T follicular helper cell (primary cell): ENCODE measurements at places on chromosomes 5 and 9.

DNA sequence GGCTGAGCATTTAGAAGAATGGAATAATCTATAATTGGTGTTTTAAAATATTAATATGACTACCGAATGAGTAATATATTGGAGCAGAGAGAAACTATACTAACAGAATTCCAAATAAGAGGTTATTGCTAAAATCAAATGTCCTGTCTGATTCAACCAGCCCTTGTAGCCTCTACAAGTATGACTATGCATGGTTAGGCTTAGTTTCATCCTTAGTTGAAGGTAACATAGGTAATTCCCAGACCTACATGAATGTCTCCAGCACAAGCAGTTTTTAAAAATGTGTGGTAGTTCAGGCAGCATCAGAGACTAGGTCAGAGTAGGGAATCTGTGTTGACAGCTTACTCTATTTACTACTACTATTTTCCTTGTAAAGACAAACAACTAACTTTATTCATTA is 51.7 kb upstream of the SLC27A6 start:
- DNase-seq = no peak

DNA sequence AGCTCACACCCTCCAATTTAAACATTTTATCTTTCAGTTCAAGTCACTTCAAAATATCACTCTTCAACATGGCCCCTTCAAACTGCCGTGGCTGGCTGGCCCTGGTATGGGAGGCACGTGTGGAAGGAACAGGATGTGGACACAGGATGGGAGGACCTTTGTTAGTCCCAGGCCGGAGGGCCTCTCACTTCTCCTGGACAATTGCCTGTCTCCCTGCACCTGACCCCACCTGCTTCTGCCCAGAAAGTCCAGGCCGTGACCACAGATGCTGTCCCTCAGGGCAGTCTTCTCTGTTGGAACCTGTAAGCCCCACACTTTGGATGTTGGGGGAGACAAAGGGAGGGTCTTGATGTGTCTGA is 19.4 kb downstream of the AMBP start:
- no peak for DNase-seq

GRCh38 chr5:19235101-19235584 is 752.9 kb downstream of the CDH18 start:
- no peak for DNase-seq

- DNase-seq = no peak
Observed at GRCh38 chr9:86602715-86603114, 248.5 kb upstream of the TUT7 start.

DNA sequence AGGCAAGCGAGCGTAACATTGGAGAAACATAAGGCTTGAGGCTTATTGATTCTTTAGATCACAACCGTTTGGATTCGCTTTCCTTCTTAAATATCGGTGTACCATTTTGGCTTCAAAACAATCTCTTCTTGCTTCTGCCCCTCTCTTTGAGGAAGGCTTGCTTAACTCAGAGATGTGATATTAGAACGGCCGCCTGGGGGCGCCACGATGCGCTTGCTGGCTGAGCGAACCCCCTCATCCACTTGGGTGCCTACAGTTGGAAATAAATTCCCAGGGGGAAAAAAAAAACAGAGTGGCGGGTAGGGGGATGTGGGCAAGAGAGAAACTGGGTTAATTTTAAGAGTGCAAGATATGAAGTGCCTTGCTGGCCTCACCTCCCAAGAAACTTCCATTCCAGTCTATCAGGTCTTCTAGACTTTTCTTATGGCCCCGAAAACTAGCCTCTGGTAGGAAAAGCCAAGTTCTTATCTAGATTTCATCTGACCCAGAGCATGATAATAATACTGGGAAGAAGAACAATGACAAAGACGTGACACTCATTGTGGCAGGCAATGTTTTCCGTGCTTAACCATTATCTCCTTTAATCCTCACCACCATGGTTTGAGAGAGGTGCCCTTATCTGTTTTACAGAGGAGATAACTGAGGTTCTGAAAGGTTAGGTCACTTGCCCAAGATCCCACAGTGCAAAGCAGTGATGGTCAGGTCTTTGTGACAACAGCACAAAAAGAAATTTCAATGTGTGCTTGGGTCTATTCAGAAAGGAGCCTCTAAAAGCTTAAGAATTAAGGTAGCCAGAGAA is 115.8 kb downstream of the DPYSL3 start:
- no peak for DNase-seq

DNA sequence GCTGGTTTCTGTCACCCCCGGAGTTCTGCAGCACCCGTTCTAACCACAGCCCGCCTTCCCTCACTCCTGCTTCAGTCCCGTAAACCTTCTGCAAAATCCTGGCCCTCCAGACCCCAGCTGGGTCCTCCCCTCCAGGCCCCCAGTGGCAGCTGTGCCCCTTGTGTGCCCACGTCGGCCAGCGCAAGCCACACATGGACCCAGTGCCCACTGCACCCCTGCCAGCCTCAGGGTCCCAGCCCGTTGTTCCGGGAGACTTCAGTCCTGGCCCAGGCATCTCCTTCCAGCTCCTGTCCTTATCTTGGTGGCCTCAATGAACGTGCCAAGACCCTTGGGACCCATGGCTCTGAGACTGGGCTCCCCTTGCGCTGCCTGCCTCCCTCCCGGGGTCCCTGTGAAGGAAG is 43.2 kb downstream of the EXD3 start:
- no peak for DNase-seq

GRCh38 chr5:72465601-72466563 is 41.3 kb downstream of the ZNF366 start:
- no peak for DNase-seq

- DNase-seq = no peak
Observed at GRCh38 chr5:155651-156410, 35.5 kb upstream of the LRRC14B start.

- no peak for DNase-seq
Observed at GRCh38 chr5:35303152-35303551, 72.9 kb upstream of the PRLR start.

DNA sequence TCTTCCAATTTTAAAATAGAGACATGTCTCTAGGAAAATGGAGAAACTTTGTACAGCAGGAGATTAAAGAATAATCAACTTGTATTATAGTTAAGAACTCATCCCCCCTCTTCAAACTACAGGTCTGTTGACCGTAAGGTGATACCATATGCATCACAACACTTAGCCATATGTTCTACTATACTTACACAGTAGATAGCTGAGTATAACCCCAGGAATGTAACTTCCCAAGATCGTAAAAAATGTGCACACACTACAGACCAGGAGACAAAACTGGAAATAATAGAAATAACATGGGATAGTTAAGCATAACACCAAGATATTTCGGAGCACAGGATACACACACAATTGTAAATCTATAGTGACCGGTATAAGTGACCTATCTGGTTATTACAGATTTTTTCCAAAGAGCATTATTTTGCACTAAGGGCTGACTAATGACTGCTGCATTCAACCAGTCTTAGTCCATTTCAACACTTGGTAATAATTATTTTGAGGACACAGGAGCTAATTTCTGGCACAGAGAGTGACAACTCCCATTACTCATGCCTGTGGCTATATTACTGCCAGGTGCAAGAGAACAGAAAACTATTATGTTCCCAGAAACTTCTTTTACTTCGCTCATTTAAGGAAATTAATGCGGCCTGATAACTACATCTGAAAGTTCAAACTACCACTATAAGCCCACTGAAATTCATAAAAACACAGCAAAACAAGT is 15.4 kb upstream of the ZNF622 start:
- no peak for DNase-seq

- no peak for DNase-seq
Observed at GRCh38 chr5:176819476-176819875, 9.1 kb downstream of the UNC5A start.

- no peak for DNase-seq
Observed at GRCh38 chr5:171494452-171495121, 75.1 kb downstream of the FGF18 start.

DNA sequence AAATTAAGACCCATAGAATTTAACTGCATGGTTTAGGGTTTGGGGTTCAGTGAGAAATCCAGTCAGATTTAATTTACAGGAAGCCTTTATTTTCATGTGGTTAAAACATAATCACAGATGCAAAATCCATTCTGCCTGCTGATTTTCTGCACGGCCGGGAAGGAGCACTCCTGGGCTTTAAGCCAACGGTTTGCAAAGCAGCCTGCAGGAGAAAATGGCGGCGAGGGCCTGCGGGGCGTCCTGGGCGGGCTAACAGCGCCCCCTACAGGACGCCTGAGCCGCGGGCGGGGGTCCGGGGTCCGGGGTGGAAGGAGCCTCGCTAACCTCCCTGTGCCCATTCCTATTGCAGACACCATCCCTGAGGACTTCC is 47.6 kb downstream of the THBS4 start:
- DNase-seq = peak; percentile 4

DNA sequence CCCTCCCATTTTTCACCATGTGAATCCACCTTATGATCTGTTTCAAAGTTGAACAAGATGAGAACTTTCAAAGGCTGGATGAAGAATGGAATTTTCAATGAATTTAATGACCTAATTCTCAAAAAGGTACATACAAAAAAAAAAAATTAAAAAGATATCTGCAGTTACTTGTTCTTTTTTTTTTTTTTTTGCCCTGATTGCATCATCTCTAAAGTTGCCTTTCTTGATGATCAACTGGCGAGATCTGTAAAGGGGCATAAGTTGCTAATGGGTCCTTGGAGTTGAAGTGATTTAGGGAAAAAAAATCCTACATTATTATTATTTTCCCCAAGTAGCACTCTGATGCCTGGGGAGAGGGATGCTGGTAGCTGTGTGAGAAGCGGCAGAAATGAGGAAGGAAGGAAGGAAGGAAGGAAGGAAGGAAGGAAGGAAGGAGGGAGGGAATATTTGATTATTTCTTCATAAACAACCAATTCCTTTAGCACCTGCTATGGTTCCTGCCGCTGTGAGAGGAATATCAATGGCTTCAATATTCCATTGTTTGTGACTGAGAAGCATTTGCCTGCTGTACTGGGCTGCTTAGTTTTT is 48.8 kb upstream of the CD180 start:
- DNase-seq = no peak

DNA sequence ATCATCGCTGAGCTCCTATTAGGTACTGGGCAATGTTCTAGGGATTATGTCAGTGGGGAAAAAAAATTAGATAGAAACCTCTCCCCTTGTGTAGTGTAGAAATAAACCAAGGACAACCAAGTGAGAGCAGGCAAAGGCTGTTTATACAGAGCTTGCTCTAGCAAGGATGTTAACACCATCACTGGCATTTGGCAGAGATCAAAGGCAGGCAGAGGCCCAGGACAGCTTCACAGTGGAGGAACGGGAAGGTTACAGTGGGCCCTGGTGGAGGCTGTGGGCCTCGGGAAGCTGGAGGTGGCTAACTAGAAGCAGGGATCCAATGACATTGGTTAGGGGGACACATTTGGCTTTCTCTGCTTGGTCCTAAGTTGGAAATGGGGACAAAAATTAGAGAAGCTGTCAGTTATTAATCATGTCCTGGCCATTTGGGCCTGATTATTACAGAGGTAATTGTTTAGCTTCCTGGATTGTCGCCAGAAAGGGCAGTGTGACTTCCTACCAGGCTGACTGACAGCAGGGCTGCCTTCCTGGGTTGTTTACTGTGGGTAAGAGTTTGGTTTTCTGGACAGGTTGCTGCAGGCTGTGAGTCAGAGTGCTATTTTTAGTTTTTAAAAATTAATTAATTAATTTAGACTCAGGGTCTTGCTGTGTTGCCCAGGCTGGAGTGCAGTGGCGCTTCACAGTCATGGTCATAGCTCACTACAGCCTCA is 259.3 kb downstream of the ROR2 start:
- DNase-seq = no peak

- no peak for DNase-seq
Observed at GRCh38 chr9:125983681-125984080, 236.5 kb downstream of the PBX3 start.

GRCh38 chr5:530001-530955 is 6.0 kb upstream of the SLC9A3 start:
- DNase-seq = no peak

GRCh38 chr9:126328407-126328806 is 1.8 kb downstream of the MVB12B start:
- DNase-seq = no peak

DNA sequence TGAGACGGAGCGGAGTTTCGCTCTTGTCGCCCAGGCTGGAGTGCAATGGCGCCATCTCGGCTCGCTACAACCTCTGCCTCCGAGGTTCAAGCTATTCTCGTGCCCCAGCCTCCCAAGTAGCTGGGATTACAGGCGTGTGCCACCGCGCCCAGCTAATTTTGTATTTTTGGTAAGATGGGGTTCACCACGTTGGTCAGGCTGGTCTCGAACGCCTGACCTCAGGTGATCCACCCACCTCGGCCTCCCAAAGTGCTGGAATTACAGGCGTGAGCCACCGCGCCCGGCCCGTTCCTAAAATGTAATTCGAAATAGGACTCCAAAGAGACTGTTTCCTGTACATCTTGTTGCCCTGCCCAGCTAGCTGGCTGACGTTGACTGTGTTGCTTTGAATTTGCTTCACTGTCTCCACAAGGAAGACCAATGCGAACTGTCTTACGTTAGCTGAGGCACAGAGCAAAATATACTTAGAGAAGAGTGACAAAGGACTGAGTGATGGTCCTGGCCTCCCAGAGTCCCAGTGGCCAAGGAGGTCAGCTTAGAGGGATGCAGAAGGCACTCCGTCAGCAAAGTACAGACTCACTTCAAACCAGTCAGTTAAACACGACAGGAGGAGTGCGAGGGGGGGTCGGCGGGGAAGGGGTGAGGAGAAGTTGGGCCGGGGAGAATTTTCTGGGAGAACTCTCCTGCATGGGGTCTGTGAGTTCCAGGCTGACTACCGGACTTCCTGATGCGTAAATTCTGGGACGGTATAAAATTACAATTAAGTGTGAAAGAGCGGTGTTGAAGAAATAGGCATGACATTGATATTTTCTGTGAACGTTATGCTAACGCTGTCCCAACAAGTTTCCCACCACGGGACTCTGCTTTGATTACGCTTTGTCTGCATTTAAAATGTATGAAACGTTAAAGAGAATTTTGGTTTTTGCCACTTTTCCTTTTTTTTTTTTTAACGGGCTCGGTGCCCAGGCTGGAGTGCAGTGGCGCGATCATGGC is 6.8 kb upstream of the TRIM41 start:
- DNase-seq = no peak
